ENCODE measurements at places on chromosomes 2 and 18.

DNA sequence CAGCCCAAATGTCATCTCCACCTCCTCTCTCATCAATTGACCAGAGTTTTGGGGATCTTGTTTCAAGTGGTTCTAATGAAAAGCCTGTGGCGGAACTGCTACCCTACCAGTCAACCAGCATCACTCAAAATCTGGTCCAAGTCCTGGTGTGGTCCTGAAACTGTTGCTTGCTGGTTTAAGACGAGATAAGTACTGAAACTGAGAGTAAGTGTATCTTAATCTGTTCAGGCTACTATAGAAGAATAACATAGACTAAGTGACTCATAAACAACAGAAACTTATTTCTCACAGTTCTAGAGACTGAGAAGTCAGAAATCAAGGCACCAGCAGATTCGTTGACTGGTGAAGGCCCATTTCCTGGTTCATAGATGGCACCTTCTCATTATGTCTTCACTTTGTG, 879 bp upstream of the GALNT5 start:
- no peak for DNase-seq

DNA sequence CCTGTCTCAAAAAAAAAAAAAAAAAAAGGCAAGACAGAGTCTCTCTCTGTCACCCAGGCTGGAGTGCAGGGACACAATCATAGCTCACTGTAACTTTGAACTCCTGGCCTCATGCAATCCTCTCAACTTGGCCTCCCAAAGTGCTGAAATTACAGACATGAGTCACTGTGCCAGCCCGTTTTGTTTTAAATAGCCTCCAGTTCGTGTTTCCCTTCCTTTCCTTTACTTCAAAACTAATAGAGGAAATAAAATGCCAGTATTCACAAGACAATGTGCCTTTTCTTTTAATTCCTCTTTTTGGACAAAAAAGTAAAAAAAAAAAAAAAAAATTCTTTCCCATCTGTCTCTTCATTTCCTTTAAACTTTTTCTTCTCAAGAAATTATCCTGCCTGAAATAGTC, 54.5 kb upstream of the ACMSD start:
- no peak for DNase-seq

DNA sequence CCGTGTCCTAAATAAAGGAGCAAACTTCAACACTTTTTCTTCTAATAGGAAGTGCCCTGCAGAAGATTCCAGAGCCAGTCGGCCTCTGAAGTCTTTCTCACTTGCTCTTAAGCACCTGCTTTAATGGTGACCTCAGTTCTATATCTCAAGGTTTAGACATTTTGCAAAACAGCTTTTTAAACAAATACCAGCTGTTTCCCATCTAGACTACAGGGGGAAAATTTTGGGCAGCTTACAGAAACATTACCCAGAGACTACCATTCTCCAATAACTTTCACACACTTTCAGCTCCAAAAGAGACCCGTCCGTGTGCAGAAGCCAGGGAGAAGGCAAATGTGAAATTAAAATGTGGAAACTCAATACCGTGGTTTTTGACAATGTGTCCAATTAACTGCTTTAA, 285.3 kb upstream of the CCDC68 start:
- DNase-seq: no peak

GRCh38 chr2:31282634-31283033, 48.7 kb downstream of the EHD3 start:
- DNase-seq: no peak

- no peak for DNase-seq
Measured at GRCh38 chr2:229740279-229740678, 25.9 kb upstream of the DNER start.

DNA sequence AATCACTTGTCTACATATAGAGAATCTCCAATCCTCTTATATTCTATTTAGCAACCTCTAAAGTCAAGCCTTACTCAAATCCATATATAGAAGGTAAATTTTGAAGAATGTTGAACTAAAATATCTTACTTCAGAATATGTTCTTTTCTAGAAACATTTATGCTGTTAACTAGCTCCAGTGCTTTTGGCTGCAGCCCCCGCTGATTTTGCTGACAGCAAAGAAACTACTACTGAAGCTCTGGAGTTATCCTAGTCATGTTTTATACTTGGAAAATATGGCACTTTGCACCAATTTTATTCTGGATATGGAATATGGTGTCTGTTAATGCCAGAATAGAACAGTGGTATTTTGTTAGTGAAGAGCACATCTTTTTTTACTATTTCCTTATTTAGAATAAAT, 212.4 kb upstream of the FSIP2 start:
- no peak for DNase-seq
